ENCODE measurements at places on chromosomes 12 and 14. TPM values are rescaled to one million over a fixed set of nuclear protein-coding genes. Genes with fewer than 3 reads are reported as not detected.

Gene OVCH1
- total RNA-seq: not detected

GRCh38 chr14:48086516-48086915, 411.1 kb upstream of the MDGA2 start:
- H3K27ac ChIP-seq: no peak overlapping the region
- no peaks in the 10 kb centered on the region for H3K27me3 ChIP-seq
- DNase-seq: no peak
- H3K4me1 ChIP-seq: no peaks in the 10 kb centered on the region
- no peak overlapping the region for H3K4me3 ChIP-seq
- no peaks in the 10 kb centered on the region for H3K36me3 ChIP-seq

Gene DYNLL1
- 310 TPM for total RNA-seq

- DNase-seq: no peak
- peaks cover 10% of the 10 kb centered on the region for H3K4me1 ChIP-seq
- peak overlapping the region; percentile 70 for H3K4me3 ChIP-seq
- H3K36me3 ChIP-seq: 0 out of 2 replicates have a peak, but pooled peaks cover 3% of the 10 kb centered on the region
- H3K27ac ChIP-seq: no peak overlapping the region
These were observed 1.6 kb upstream of the PPP2R5E start for GRCh38 chr14:63544591-63545299.

DNA sequence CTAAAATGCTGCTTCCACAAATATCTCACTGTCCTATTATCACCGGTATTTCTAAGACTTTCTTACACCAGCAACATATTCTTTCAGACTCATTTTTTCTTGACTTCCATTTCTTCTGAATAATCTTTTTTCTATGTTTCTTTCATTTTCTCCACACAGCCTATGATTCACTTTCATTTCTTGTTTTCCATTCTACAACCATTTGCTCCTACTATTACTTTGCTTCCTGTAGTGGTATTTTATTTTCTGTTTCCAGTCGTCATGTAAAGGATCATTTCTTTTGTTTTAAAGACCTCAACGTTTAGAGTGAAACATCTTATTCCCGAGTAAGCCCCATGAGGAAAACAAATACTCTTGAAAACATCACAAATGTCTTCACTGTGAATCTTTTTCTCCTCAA, 182.2 kb upstream of the MDGA2 start:
- H3K27ac ChIP-seq: no peak overlapping the region
- no peaks in the 10 kb centered on the region for H3K4me1 ChIP-seq
- H3K36me3 ChIP-seq: no peaks in the 10 kb centered on the region
- H3K4me3 ChIP-seq: no peak overlapping the region

GRCh38 chr14:67526676-67527459, 6.2 kb upstream of the PLEKHH1 start:
- no peak overlapping the region for H3K27ac ChIP-seq
- H3K4me3 ChIP-seq: no peak overlapping the region
- H3K36me3 ChIP-seq: no peaks in the 10 kb centered on the region
- H3K4me1 ChIP-seq: peaks cover 3% of the 10 kb centered on the region
- DNase-seq: peak; percentile 89

Gene GZMB
- not detected for total RNA-seq

DNA sequence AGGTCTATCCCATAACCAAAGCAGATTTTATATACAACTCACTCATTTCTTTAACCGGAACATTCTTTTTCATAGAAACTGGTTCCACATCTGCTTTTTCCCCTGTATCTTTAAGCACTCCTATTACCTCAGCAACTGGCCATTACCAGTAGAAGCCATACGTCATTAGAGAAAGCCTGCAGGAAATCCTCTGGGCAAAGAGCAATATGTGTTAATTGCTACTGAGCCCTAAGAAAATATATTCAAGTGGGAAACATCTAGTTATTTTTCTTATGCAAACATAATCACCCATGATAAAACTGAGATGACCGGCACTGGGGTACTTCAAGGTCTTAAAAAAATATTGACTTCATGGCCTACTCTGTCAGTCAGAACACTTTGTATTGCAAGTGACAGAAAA, 28.2 kb upstream of the CPSF6 start:
- H3K36me3 ChIP-seq: no peaks in the 10 kb centered on the region
- H3K4me1 ChIP-seq: no peaks in the 10 kb centered on the region
- no peaks in the 10 kb centered on the region for H3K27me3 ChIP-seq
- H3K27ac ChIP-seq: no peak overlapping the region

GRCh38 chr12:49923035-49923644, 19.4 kb upstream of the FAIM2 start:
- no peak for DNase-seq
- H3K27me3 ChIP-seq: no peaks in the 10 kb centered on the region
- H3K4me1 ChIP-seq: no peaks in the 10 kb centered on the region

DNA sequence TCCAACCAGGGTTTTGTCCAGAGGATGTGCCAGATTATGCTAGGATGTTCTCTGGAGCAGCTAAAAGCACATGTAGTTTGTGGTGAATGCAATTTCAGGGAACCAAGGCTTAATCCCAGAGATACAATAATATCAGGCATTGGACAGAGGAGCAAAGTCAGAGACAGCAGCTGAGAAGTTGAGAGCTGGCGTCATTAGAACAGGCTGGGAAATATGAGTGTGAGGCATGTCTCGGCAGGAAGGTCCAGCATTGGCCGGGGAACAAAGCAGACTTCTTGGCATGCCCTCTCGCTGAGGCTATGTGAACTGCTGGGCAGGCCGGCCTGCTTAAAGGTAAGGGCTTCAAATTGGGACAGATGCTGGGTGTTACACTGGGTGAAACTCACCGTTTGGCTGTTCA, 125.4 kb downstream of the CAND1 start:
- H3K27me3 ChIP-seq: no peaks in the 10 kb centered on the region
- no peak overlapping the region for H3K27ac ChIP-seq
- no peaks in the 10 kb centered on the region for H3K36me3 ChIP-seq
- no peaks in the 10 kb centered on the region for H3K4me1 ChIP-seq
- no peak overlapping the region for H3K4me3 ChIP-seq
- peak; percentile 12 for DNase-seq

DNA sequence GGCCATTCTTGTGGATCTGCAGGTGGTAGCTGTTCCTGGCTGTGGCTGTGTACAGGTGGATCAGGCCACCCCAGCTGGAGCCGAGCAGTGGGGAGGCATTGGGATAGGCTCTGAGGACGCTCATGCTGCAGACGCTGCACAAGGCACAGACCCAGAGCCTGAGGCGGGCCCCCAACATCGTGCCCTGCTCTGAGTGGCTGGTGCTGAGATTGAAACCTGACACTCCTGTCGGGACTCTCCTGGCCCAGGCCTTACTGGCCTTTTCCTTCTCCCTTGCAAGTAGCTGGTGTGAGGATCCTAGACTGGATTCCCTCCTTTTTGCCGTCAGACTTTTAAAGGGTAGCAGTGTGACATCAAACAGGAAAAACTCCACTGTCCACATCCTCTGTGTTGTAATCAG, at the start of gene FGF23:
TSS of gene FGF23 (minus strand) at position 308 of the 400 bp plus-strand sequence. CDS start at position 178, 130 bp downstream.
- peak; percentile 90 for DNase-seq
- no peak within 1 kb of the TSS for H3K27ac ChIP-seq
- H3K36me3 ChIP-seq: no peaks in the 10 kb centered on the region
- H3K4me1 ChIP-seq: peaks cover 5% of the 10 kb centered on the region

DNA sequence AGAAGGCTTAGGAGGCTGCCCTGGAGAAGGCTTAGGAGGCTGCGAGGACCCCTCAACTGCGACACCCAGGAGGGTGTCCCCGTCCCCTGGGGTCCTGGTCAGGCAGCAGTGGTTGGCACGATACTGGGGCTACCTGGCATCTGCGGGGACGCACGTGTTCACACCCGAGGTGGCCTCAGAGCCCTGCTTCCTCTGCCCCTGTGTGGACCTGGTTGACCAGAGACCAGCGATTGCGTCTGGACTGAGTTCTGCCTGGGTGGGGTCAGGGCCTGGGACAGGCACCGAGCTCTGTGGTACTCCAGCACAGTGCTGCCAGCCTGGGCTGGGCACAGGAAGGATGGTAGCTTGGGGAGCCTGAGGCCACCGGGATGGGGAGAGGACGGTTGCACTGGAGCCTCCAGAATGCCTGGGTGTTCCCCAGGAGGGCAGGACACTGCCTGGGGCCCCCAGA, 735 bp downstream of the ASPG start:
- peak overlapping the region; percentile 62 for H3K4me3 ChIP-seq
- H3K27me3 ChIP-seq: peaks cover 8% of the 10 kb centered on the region
- no peaks in the 10 kb centered on the region for H3K36me3 ChIP-seq

Gene DUSP6
- 153 TPM for total RNA-seq

Gene SMOC1
- total RNA-seq: 1.0 TPM

Measured in GM23338 (cell line).